ENCODE measurements at places on chromosomes 7 and 10. TPM values are rescaled to one million over a fixed set of nuclear protein-coding genes. Genes with fewer than 3 reads are reported as not detected.

The ZNF804B gene
- not detected for total RNA-seq

The SEMA3A gene
- total RNA-seq, result 73.9 TPM

The MLLT10 gene
- 30.5 TPM for total RNA-seq

The SPDYE2B gene
- total RNA-seq, result not detected

The CPN1 gene
- total RNA-seq, result not detected

The TRPV6 gene
- not detected for total RNA-seq

The CYP2C9 gene
- total RNA-seq, result not detected

The EMX2 gene
- not detected for total RNA-seq

The C10orf105 gene
- total RNA-seq, result not detected

The UCN3 gene
- not detected for total RNA-seq

The ATE1 gene
- total RNA-seq, result 40.7 TPM

The ANXA8L1 gene
- not detected for total RNA-seq

The CHAT gene
- total RNA-seq, result not detected

The CAV2 gene
- total RNA-seq, result 112 TPM

The AGBL3 gene
- total RNA-seq, result 2.6 TPM

The KLHL7 gene
- total RNA-seq, result 50.9 TPM

The HTR5A gene
- total RNA-seq, result not detected

The YWHAG gene
- total RNA-seq, result 151 TPM

The CYREN gene
- 64.8 TPM for total RNA-seq

The PLEKHS1 gene
- total RNA-seq, result not detected
